ENCODE measurements at places on chromosomes 12 and 14.

- DNase-seq = no peak
Measured at GRCh38 chr12:56257491-56258067, 605 bp downstream of the ANKRD52 start.

DNA sequence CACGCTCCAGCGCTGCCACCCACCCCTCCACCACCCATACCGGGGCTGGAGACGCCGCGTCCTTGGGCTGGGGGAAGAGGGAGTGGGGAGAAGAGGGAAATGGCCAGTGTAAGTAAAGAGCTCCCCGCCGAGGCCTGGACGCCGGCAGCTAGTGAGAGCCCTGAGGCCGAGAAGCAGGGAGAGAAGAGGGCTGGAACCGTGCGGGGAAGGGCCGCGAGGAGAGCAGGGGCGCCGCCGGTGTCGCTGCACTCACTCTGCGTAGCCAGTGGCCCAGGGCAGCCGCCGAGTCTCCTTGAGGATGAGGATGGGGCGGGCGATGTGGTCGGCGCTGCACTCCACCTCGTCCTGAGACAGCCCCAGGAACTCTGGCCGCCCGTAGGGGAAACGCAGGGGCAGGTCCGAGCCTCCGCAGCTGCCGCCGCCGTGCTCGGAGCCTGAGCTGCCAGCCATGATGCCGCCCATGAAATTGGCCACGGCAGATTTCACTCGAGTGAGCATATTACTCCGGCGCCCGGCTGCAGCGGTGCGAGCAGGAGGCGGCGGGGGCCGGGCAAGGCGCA lies 631 bp downstream of the PPM1H start:
- no peak for DNase-seq

GRCh38 chr12:98408681-98409080 lies 106.7 kb upstream of the TMPO start:
- no peak for DNase-seq

GRCh38 chr12:6201213-6201608 lies 1.0 kb downstream of the CD9 start:
- no peak for DNase-seq
